ENCODE measurements at places on chromosomes 5 and 9. TPM values are rescaled to one million over a fixed set of nuclear protein-coding genes. Genes with fewer than 3 reads are reported as not detected.
A peak's percentile ranks its signal among the peaks of the same experiment; 100 is the strongest.

GRCh38 chr5:140005145-140005591, 37.9 kb downstream of the NRG2 start:
- DNase-seq, result no peak

PCDHGA2 gene
- polyA plus RNA-seq, result 0.37 TPM

DNA sequence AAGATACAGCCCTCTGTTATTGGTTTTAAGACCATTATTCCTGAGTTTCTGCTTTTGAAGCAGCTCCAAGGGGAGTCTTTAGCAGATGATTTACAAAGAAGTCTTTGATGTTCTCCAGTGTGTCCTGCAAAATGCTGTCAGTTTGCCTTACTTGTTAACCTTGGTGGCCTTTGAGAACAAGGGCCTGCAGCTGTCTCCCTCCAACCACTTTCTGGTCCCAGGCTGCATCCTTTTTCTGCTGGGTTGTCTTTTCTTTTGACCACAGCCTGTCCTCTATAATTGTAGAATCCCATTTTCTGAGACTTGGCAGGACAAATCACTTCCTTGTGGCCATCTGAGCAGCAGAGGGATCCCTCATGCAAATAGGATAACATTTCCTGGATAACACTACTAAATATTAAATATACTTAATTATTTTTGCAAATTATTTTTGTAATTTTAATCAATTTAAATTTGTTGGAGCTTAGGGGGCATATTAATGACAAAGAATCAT, 281.4 kb downstream of the DMRT2 start:
- no peak for DNase-seq

DNA sequence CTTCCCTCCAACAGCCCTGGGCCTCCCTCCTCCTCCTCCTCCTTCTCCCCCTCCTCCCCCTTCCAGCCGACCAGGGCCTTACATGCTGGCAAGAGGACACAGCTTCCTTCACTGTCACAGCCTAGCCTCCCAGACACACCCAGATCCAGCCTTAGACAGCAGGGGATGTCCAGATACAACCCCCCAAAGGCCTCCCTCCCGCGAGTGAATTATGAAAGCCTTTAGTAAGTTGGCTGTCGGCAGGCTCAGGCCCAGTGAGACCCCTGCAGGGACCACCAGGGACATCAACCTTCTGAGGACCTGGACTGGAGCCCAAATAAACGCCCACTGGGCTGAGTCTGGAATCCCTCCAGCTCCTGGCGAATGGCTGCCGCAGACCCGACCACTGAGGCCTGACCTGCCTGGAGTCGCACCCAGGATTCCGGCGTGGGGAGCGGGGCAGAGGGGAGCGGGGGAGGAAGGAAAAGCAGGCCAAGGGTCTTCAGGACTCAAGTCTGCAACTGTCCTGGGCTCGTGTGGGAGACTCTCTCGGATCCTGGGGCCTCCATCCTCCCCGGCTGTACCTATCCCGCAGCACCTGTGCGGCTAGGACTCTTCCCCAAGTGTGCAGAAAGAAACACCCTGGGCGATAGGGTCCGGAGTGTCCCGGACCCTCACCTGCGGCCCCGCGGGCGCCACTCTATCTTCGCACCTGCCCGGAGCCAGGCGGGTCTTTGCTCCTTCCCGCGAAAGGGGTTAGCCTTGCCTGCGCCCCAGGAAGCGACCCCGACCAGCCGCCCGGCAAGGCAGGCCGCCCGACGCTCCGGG, 705 bp downstream of the SEPTIN8 start:
- DNase-seq, result no peak

UGCG gene
- 29.0 TPM for polyA plus RNA-seq

SLC45A2 gene
- polyA plus RNA-seq, result not detected

- DNase-seq, result no peak
Measured at GRCh38 chr5:67960939-67961338, 254.6 kb upstream of the PIK3R1 start.

- no peak for DNase-seq
Measured at GRCh38 chr9:109779711-109780452, at the start of gene PALM2AKAP2. PALM2AKAP2 (plus strand) TSS chr9:109780198; CDS start chr9:109780489, 291 bp downstream.

DNA sequence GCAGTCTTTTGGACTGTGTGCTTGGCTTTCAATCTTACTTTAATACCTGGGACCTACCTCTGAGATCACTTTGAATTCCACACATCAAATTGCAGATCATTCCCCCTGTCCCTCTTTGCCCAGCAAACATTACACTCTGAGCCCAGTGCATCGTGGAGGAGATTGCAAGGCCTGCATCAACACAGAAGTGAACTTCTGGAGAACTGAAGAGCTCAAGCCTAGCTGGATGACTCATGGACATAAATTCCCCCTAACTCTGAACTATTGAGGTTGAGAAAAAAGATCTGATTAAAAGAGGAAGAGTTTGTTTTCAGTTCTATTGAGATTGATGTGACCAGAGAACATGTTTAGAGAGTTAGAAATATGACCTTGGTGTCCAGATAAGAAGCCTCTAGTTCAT, 316.0 kb upstream of the DMAC1 start:
- DNase-seq, result no peak

- DNase-seq, result no peak
Measured at GRCh38 chr9:124208571-124208970, 49.2 kb upstream of the NEK6 start.

CYFIP2 gene
- 0.75 TPM for polyA plus RNA-seq

- peak; percentile 15 for DNase-seq
Measured at GRCh38 chr9:127360250-127360649, 36.7 kb upstream of the SLC2A8 start.

- no peak for DNase-seq
Measured at GRCh38 chr5:9927106-9927505, 297.0 kb upstream of the TAS2R1 start.

DNA sequence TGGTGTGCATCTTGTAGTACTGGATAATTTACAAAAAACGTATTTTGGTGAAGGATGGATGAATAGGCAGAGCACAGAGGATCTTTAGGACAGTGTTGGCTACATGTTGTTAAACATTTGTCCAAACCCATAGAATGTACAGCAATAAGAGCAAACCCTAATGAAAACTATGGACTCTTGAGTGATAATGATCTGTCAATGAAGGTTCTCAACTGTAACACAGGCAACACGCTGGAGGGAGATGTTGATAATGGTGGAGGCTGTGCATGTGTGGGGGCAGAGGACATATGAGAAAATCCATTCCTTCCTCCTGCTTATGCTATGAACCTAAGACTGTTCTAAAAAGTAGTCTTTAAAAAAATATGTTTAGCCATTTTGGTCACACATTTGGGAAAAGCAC, 194.0 kb downstream of the FER start:
- no peak for DNase-seq

GRCh38 chr5:170611449-170612090, 107.8 kb downstream of the KCNIP1 start:
- no peak for DNase-seq

ADAMTS16 gene
- not detected for polyA plus RNA-seq

ARHGEF37 gene
- polyA plus RNA-seq, result 8.7 TPM

C9orf153 gene
- polyA plus RNA-seq, result not detected

DNA sequence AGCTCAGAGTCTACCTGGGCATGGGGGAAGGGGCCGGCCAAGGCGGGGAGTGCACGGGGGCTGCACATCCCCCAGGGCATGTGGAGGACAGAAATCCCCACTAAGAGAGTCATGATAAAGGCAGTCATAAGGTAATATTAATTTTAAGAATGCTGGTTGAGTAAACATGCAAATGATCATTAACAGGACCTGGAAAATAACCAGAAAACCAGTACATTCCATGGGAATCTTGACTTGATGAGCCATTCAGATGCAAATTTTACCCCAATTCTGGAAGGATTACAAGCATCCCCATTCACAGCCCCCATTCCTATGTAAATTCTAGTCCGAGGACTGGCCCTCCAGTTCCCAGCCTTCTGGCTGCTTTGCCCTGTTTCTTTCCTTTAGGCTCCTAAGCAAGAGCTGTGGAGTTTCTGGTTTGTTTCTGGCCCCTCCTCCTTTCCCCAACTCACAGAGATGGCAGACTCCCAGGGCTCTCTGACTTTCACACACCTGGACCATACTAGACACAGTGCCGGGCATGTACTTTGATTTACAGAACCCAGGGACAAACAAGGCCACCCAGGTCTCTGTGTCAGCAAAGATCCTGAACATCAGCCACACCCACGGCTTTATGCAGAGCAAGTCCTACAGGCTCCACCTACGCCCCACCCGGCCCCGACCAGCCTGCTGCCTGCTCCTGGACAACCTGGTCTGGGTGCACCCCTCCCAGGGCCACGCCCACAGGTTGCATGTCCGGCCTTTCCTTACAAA, 62.7 kb downstream of the SEMA4D start:
- no peak for DNase-seq

DNA sequence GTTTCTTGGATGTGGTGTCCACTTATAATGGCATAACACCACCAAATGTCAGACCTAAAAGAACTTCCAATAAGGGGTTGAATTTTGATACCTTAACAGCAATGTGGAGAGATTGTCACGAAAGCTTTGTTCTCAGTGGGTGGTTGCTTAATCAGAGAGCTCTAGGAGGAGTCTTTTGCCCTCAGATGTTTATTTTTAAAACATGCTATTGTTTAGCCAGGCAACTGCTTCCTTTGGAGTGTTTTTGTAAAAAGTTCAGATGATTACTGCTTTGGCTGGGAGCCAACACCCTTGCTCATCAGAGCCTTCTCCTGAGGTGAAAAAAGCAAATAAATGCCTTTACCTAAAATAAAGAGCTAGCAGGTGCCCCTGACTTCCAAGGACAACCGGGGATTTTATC, 65.0 kb downstream of the SLC1A1 start:
- DNase-seq, result no peak

- DNase-seq, result no peak
Measured at GRCh38 chr5:58548068-58548467, 34.8 kb upstream of the RAB3C start.

- no peak for DNase-seq
Measured at GRCh38 chr5:2000591-2000990, 117.9 kb upstream of the IRX4 start.

FAT2 gene
- 58.0 TPM for polyA plus RNA-seq

DNA sequence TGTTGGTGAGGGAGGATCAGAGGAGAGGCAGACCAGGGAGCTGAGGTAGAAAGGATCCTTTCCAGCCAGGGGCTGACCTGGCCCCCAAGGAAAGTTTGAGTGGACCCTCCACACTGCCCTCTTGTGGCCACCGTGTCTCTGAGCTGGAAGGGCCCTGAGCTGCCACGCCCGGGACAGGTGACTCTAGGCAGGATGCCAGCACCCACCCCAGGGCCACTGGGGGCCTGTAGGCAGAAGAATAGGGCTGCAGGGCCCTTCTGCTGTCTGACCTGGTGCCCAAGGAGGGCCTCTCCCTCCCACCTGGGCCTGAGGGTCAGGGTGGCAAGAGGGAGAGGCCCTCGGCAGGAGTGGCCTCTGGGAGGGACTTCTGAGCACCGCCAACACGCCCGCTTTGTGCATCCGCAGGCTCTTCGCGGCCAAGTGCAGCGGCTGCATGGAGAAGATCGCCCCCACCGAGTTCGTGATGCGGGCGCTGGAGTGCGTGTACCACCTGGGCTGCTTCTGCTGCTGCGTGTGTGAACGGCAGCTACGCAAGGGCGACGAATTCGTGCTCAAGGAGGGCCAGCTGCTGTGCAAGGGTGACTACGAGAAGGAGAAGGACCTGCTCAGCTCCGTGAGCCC, 76.8 kb downstream of the LMX1B start:
- no peak for DNase-seq

MAML1 gene
- 6.0 TPM for polyA plus RNA-seq

DNA sequence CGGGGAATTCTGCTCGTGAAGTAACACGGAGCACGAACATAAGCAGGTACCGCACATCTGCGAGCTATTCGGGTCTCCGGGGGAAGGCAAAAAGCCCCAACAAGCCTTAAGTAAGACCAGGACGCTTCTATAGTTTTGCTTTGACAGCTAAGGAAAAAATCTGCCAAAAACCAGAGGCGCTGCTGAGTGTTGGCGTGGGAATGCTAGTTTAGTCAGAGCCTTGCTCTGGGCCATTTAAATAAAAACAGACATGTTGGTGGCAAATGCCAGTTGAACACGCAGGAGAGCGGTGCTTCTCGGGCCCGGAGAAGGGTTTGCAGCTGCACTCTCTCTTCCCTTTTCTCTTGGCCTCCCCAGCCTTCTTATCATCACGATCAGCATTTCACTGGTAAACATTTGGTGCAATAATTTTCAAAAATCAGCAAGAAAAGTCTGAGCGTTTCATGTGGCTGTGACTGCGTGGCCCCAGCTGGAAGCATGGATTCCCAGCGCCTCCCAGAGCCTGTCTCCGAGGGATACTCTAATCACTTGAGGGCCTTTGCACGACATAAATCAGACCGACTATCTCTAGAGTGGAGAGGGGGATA, 6.4 kb upstream of the NOTCH1 start:
- no peak for DNase-seq

DNA sequence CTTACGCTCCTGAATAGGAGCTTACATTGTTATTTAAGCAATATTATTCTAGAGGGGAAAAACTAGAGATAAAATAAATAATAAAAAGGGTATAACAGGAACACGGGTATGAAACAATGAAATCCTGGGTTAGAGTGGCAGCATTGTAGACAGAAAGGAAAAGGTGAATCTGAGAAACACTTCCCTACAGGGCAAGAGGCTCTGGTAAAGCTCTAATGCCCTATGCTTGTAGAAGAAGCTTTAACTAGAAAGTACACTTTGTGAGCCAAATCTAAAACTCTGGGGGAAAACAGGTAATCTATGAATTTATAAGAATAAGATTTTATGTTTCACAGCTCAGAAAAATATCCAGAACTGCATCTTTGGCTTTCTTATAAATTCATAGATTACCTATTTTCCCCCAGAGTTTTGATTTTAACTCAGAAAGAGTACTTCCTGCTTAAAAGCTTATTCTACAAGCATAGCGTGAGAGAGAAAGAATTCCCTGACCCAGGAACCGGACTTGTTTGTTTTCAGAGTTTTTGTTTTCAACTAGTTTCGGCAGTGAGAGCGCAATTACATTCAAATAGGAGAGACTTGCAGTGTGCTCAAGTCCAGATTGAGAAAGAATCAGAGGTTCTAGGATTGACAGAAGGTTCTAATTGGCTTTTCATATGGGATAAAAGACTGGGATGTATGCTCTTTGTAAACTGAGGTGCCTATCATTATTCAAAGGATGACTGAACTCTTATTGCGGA, 651.0 kb upstream of the RORB start:
- DNase-seq, result no peak

C6 gene
- polyA plus RNA-seq, result not detected

- no peak for DNase-seq
Measured at GRCh38 chr5:180858586-180858985, 2.5 kb downstream of the ZFP62 start.

PDE6A gene
- 0.05 TPM for polyA plus RNA-seq
